ENCODE measurements at places on chromosomes 16 and 17.
A peak's percentile ranks its signal among the peaks of the same experiment; 100 is the strongest.

- DNase-seq: no peak
Measured at GRCh38 chr17:74240618-74241205, 27.3 kb downstream of the TTYH2 start.

DNA sequence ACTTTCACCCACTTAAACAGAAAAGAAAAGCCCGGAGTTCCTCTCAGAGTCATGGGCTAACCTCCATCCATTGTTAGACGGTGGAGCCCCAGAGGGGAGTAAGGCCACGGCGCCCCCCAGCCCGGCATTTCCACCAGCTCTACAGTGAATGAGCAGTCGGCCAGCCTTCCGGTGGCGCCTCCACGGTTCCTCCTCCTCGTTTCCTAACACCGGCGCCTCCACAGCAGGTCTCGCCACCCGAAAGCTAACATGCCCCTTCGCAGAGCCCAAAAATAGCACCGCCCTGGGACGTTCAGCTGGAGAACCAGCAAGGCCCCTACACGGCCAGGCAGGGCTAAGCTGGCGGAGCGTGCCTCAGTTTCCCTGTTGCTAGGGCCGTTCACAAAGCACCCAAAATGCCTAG is 858 bp downstream of the MMD start:
- peak; percentile 7 for DNase-seq

GRCh38 chr17:4931963-4932362 is at the start of gene GP1BA:
Gene GP1BA, plus strand, starts transcription at chr17:4932277. Its CDS starts 328 bp downstream, at chr17:4932605.
- DNase-seq: no peak

DNA sequence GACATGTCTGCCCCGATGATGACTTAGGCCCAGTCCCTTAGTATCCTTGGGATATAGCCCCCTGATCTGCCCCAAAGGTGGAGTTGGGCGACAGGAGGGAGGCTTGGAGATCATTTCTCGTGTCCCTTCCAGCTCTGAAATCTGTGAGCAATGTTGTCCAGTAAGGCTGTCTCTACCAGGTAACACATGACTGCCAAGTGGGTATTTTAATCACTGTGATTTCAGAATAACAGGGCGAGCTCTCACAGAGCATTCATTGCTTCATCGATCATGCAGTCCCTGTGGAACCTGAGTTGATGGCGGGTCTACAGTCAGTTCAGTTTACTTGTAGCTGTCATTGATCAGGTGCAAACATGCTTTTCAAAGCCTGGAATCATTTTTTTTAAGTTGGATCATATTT is 39.2 kb downstream of the KSR1 start:
- no peak for DNase-seq

- no peak for DNase-seq
Measured at GRCh38 chr16:57013229-57013628, 23.9 kb downstream of the NLRC5 start.

DNA sequence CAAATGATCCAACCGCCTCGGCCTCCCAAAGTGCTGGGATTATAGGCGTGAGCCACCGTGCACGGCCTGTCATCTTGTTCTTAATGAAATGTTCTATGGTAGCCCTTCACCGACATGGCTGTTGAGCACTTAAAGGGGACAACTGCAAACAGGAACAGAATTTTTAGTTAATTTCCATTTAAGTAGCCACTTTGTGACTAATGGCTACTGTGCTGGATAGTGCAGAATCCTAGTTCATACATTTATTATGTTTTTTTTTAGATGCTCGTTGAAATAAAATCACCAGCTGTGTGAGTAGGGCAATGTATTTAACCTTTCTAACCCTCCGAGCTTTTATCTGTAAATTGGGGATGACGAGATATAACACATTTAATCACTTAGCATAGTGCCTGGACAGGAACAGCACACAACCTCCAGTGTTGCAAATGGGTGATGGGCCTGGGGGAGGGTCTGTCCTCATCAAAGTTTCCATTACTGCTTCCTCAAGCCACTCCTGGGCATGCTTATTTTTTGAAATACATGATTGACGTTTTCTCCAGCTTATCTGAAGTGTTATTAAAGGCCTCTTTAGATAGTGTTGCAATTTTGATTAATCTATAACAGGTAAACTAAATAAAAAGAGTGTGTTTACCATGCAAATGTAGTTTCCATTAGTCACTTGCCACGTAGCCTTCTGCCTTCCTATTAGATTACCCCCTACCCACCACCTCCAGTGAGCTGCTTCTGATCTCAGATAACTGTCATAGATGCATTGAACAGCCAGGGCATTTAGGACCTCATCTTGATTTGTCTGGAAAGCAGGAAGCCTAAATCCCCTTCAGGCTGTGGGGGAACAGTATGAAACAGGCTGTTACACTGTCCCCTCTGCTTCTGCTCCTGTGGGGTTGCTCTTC is 42.5 kb upstream of the TANC2 start:
- no peak for DNase-seq

GRCh38 chr17:71922439-71922838 is 198.4 kb upstream of the SOX9 start:
- no peak for DNase-seq

DNA sequence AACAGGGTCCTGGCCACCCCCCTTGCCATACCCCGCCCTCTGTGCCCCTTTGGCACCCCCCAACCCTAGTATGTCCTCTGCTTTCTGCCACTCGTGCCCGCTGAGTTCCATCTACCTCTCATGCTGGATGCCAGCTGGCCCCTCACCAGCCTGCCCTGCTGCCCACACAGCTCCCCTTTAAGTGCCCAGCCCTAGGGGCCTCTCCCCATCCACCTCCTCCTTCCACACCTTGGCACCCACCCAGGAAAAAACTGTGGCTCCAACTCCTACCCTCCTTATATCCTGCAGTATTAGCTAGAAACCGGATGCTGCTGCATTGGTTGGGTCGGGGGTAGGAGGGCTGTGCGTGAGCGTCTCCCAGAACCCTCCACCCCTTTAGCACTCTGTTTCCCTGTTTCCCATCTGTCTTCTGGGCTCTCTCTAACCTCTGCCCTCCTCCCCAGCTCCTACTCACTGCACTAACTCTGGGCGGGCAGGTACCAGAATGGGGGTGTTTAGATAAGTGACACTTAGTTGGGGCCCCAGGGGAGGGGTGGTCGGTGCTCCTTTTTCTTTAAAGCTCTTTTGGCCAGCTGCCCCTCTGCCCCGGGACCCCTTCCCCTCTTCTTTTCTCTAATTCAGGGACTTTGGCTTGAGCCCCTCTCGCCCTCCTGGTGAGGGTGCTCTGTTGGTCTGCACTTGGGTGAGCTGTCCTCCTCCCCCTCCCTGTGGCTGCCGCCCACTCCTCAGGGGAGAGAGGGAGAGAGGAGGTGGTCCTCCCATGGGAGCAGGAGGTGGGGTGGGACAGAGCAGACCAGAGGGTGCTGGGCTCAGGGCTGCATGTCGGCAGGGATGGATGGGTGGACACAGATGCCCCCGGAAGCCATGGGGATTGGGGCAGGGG is 9.9 kb downstream of the NR1D1 start:
- DNase-seq: no peak

GRCh38 chr17:7586673-7587419 is 3.0 kb downstream of the SOX15 start:
- no peak for DNase-seq

DNA sequence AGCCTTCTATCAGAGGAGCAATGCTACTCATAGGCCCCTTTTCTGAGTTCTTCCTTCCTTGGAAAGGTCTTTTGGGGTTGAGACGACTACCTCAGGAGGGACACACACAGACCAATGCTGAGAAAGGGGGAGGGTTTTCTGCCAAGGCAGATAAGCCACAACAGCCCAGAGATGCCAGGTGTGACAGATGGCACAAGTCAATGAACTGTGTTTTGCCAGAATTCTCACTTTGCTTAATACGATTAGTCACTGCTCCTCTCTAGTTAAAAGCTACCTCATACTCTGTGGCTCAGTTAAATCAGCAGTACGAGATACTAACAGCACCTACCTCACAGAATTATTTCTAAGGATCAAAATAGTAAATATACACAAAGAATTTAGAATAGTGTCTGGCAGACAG is 8.0 kb downstream of the BRD7 start:
- no peak for DNase-seq

- no peak for DNase-seq
Measured at GRCh38 chr17:72520665-72521303, 400.0 kb downstream of the SOX9 start.

GRCh38 chr17:43359469-43360110 is 39.2 kb upstream of the ARL4D start:
- no peak for DNase-seq

DNA sequence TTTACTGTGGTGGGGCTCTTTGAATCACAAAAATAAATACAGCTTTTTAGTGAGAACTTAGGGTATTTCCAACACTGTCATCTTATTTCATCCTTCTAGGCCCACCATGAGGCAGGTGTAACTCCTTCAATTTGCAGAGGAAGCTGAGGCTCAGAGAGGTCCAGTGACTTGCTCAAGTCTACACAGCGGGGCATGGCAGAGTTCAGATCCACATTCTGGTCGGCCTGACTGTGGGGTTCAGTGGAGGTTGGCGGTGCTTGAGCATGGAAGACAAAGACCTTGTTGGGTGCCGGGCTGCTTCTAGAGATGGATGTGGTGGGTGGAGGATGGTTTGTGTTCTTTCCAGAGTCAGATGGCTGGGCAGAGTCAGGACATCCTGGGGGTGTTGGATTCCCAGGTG is 39.8 kb downstream of the PLCG2 start:
- no peak for DNase-seq

- DNase-seq: no peak
Measured at GRCh38 chr17:35577830-35578196, 558 bp downstream of the PEX12 start.

GRCh38 chr17:32523827-32524552 is 37.2 kb downstream of the CDK5R1 start:
- DNase-seq: no peak

GRCh38 chr16:7624871-7625766 is 292.5 kb downstream of the RBFOX1 start:
- no peak for DNase-seq

DNA sequence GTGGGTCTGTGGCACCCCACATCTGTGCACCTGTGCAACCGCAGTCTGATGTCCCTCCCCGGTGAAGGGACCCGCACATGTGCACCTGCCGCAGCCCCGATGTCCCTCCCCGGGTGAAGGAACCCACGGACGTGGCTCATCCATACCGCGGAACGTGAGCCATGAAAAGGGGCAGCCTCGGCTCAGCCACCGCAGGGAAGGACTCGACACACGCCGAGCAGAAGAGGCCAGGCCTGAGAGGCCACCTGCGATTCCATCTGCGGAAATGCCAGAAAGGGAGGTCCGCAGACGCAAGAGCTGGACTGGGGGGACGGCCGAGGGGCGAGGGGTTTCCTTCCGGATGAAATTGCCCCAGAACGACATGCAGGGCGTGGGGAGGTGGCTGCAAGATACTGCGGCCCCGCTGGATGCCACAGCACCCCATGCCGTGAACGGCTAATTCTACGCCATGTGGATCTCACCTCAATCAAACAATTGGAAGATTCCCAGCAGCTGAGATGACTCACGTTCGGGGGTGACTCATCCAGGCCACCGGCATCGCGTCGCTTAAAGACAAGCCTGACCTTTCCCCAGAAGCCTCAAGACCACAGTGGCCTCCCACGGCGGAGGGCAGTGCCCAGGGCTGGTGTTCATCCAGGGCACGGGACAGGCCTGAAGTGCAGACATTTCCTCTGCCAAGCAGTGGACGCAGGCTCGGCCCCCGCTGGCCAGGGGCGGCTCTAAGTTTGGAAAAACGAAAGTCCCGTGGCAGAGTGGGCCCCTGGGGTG is 21.0 kb downstream of the SOX8 start:
- no peak for DNase-seq

GRCh38 chr17:74954665-74955421 is 17.7 kb downstream of the HID1 start:
- DNase-seq: peak; percentile 27

- DNase-seq: no peak
Measured at GRCh38 chr17:21030375-21030774, 12.4 kb downstream of the USP22 start.

- DNase-seq: no peak
Measured at GRCh38 chr17:64186171-64187092, 56.5 kb upstream of the ERN1 start.

DNA sequence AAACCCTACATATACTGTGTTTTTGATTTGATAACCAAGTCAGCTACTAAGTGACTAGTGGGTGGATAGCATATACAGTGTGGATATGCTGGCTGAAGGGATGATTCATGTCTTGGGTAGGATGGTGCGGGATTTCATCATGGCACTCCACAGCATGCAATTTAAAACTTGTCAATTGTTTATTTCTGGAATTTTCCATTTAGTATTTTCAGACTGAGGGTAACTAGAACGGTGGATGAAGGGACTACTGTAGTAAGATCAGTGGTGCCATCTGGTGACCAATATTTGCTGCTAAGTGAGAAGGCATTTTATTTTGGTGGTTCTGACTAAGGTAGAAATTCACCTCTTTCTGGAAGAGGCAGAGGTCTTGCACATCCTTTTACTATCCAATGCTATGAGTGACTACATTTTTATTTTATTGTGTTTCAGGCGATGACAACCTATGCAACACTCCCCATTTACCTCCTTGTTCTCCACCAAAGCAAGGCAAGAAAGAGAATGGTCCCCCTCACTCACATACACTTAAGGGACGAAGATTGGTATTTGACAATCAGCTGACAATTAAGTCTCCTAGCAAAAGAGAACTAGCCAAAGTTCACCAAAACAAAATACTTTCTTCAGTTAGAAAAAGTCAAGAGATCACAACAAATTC is 3.1 kb downstream of the CDC6 start:
- no peak for DNase-seq

GRCh38 chr16:69345923-69346322 is 5.7 kb downstream of the TMED6 start:
- DNase-seq: no peak

DNA sequence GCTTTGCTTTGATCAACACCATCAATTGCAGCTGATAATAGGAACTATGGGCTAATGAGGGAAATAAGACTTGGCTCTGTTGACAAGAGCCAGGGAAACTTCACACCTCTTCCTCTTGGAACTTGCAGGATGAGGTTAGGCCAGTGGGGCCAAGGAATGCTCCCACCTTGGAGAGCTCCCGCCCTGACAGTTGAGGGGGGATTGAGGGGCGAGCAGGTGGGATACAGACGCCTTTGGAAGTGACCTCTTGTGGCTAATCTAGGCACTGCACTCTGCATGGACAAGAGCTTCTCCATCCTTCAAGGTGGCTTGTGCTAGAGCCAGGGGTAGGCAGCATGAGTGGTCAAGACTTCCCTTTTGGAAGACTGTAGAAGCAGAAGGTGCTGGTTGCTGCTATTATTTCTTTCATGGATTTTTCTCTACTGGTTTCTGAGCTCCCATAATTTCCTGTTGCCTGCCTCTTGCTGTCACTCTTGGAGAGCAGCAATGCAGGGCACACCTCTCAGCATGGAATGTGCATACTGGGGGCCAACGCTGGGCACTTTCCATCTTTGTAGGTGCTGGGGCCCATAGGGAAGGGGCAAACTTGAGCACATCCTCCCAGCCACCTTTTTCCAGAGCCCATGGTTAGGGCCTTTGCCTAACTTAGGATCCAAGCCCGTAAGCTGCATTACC is 2.3 kb upstream of the PHF12 start:
- no peak for DNase-seq

DNA sequence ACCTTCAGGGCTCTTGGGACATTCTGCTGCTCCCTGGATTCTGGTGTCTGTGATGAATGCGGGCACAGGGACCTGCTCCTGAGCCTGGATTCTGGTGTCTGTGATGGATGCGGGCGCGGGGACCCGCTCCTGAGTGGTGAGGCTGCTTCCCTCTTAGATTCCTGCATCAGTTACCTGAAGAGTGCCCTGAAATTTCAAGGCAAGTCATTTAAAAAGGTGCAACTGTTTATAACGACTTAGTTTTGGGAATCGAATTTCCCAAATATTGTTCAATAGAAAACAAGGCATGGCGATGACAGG is 7.0 kb downstream of the TMEM204 start:
- DNase-seq: no peak

Data from bone marrow (tissue), 2 donors.